Activated CD4-positive, alpha-beta memory T cell treated with anti-CD3 and anti-CD28 coated beads, Interleukin-2, amount 10 ng/mL, durations not matched to agents 7 days and 5 days (primary cell): ENCODE measurements at places on chromosomes 12 and 14.

GRCh38 chr12:38490941-38491340, 174.4 kb downstream of the ALG10B start:
- no peak for DNase-seq

GRCh38 chr14:71566276-71566675, 366.0 kb upstream of the RGS6 start:
- no peak for DNase-seq

DNA sequence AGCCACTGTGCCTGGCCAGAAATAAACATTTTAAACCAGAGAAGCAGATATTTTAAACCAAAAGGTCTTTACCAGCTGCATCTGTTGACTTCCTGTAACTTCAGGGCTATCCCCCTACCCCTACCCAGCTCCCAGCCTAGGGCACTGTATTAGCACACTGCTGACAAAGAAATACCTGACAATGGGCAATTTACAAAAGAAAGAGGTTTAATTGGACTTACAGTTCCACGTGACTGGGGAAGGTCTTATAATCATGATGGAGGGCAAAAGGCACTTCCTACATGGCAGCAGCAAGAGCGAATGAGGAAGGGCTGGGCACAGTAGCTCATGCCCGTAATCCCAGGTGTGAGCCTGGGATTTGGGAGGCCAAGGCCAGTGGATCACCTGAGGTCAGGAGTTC, 26.0 kb downstream of the GEMIN2 start:
- no peak for DNase-seq

- no peak for DNase-seq
Observed at GRCh38 chr12:29389295-29389919, 8.4 kb upstream of the ERGIC2 start.

DNA sequence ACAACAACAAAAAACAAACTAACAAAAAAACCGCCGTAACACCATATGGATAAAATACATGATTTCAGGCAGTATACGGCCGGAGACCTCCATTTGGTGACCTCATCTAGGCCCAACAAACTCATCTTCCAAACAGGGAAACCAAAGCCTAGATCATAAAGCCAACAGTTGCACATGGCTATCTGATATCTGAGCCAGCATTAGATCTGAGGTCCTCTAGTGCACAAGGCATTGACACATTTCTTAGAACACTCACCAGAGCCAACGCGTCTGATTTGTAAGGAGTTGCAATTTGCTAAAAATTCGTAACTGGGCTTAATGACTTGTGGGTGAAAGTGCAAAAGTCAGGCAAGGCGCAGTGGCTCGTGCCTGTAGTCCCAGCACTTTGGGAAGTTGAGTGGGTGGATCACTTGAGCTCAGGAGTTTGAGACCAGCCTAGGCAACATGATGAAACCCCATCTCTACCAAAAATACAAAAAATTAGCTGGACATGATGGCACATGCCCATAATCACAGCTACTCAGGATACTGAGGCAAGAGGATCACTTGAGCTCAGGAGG, 42.0 kb upstream of the NUDT4 start:
- DNase-seq, result no peak

DNA sequence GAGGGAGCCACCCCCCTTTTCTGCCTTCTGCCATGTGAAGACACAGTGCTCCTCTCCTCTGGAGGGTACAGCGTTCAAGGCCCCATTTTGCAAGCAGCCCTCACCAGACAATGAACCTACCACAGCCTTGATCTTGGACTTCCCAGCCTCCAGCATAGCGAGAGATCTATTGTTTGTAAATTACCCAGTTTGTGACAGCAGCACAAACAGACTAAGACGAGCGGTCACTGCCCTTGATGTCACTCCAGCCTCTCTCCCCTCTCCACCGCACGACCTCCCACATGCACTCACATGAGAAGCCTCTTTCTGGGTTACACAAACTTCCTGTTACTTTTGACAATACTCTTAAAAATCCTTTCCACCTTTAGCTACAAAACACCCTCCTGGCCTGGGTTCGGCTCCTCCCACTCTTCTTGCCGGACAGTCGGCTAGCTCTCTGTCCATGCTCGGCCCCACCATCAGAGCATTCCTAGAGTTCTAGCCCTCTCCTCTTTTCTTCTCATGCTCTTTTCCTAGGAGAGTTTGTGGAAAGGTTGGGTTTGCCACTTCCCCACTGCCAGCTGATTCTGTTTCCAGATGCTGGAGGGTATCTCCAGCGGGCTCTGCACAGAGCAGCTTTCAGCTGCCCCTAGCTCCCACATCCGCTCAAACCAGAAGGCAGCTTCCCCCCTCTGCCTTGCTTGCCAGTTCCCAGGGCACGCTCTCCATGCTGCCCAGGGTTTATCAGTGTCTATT, 124.3 kb downstream of the FOXN3 start:
- no peak for DNase-seq

DNA sequence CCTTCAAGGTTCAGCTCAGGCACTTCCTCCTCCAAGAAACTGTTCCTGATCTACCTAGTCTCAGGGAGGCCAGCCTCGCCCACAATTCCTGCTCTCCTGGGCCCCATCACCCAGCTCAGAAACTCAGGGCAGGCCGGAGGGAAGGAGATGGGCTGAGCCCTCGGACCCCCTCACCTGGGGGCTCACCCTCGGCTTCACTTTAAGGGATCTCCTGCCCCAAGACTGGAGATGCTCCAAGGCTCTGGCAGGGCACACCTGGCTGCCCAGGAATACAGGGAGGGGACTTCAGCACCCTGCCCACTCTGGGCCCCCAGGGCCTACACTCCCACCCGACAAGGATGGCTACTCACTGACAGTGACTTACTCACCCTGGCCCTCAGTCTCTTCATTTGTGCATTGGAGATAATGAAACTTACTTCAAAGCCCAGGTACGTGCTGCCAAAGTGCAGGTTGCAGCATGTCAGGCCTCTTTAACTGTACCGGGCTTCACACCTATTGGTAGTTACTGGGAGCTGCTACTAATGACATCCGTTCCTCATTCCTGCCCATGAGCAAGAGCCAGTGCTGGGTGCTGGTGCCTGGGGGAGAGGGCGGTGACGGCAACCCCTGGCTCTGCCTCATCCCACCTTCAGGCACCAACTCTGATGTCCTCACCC, 21.0 kb upstream of the PPP1R13B start:
- DNase-seq, result no peak

- DNase-seq, result no peak
Observed at GRCh38 chr14:52458721-52459085, 93.6 kb downstream of the TXNDC16 start.

DNA sequence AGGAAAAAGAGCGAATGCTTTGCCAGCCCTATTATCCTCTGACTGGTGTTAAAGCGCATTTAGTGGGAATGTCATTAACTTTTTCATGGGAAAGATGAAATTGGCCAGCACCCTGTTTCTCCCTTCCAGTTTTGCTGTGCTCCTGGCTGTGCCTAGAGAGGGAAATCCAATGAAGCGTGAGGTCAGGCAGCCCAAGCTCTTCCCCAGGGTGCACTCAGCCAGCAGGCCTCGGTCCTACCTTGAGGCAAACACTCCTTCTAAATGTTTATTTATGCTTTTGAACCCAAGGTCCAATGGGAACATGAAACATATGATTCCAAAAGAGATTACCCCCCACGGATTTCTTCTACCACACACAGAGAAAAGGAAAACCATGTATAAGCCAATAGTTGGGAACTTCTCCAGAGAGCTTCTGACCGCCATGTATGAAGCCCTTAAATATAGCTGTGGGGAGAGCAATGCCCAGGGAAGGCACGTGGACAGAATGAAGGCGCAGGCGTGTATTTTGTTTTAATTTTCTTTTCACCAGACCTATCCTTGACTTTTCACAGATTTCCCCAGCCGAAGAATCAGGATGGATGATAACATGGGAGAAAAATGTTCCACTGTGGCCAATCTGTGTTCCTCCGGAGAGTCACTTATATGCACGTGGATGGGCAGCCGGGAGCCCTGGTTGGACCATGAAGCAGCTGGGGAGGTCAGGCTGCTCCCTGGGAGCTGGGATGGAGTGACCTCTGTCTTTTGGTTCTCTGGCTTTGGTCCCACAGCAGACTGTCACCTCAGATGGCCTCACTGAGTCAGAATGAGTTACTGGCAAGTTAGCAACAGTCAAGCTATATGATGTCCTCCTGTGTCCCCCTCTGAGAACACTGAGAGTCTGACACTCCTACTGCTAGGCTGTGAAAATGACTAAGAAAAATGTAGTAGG, 37.3 kb downstream of the GPR135 start:
- no peak for DNase-seq

- DNase-seq, result no peak
Observed at GRCh38 chr12:17928708-17929366, 161.2 kb downstream of the RERGL start.

GRCh38 chr14:42994051-42994736, 1387.5 kb downstream of the LRFN5 start:
- DNase-seq, result no peak

- no peak for DNase-seq
Observed at GRCh38 chr14:94045563-94046345, 19.6 kb downstream of the OTUB2 start.

DNA sequence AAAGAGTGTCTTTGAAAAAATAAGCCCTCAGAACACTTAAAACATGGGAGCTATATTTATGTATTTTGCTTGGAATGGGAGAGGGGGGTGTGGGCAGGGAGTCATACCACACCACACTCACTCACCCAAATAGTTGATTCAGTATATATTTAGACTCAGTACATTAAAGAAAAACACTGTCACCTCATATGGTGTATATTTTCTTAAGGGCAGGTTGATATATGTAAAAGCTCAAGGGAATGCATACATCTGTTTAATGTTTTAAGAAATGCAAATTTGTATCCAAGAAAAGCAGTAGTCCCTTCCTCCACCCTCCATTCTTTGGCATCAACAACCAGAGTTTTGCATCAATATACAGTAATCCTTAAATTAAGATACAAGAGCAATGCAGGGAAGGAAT, 1.4 kb downstream of the NFYB start:
- no peak for DNase-seq

DNA sequence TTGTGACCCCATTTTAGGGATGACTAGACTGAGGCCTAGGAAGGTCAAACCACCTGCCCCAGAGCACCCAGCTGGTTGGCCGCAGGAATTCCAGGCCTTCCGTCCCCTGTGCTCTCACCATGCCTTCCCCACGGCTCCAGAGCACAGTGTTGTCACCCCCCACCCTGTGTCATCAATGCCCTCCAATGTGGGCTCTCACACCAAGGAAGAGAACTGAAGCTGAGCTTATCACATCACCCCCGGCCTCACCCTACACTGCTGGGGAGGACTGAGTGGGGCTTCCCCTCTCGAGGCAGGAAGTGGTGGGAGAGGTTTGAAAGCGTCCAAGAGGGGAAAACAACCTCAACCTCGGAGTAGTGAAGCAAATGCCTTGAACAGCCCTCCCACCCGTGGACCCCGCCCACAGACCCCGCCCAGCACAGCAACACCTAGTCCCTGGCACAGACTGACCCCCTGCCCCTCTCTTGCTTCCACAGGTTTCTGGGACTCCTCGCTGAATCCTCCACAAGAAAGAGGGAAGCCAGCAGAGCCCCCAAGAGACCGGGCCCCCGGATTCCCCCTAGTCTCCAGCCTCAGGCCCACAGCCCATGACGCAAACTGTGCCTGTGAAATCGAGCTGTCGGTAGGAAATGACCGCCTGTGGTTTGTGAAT, 97.2 kb downstream of the LGMN start:
- peak; percentile 87 for DNase-seq

GRCh38 chr14:74019408-74020137, 424 bp downstream of the BBOF1 start:
- no peak for DNase-seq

DNA sequence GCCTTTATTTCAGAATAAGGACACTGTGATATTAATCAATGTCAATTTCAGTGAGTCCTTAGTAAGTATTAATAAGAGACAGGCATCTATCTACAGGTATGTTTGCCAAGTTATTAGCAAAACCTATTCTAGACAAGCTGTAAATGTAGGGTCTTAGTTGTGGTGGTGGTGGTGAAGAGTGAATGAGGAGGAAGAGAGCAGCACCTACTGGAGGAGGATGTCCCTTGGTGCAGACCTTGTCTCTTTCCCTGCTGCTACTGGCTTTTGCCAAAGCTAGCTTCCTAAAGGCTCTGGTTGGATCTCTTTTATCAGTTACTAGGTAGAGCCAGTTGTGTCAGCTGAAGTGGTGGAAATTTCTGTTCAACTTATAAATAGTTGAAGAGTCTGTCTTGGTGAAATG, 304.8 kb upstream of the ATP2B1 start:
- DNase-seq, result no peak

DNA sequence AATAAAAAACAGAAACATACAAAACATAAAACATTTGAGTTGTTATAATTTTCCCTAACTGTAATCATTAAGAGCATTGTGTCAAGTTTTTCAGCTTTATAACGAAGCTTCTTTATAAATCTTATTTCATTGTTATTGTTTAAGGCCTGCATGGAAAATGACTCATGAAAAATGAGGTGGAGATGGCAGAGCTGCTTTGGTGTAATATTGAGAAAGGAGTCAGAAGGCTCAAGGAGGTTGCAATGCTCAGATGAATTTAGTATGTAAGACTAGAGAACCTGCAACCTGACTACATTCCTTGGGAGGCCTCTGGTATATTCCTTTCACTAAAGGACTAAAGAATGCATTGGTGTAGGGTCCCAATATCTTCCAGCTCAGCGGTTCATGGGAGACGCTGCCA, 61.5 kb downstream of the TMEM30B start:
- no peak for DNase-seq

DNA sequence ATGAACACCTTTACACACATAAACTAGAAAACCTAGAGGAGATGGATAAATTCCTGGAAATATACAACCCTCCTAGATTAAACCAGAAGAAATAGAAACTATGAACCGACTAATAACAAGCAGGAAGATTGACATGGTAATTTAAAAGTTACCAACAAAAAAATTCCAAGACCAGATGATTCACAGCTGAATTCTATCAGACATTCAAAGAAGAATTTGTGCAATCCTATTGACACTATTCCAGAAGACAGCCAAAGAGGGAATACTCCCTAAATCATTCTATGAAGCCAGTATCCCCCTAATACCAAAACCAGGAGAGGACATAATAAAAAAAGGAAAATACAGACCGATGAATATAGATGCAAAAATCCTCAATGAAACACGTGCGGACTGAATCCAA, 102.6 kb upstream of the KRR1 start:
- DNase-seq, result no peak

- no peak for DNase-seq
Observed at GRCh38 chr12:117109943-117110635, 10.9 kb upstream of the TESC start.

DNA sequence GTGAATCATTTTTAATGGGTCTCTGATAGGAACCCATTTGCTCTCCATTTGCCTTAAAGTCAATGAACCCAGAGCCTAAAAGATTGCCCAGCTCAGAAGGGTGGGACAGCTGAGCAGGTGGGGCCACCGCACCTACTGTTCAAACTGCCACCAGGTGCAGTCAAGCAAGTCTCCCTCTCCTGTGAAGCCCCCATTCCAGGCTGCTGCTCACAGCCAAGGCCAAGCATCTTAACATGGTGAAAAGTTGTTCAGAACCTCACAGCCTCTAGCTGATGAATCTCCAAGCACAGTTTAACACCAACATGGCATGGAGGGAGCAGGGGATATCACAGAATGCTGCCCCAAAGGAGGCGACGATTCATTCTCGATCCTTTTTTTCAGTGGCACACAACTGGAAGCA, 29.5 kb downstream of the ANO2 start:
- DNase-seq, result no peak

GRCh38 chr12:67208281-67209067, 60.7 kb upstream of the CAND1 start:
- DNase-seq, result no peak
